ENCODE measurements at places on chromosomes 7 and 10.

DNA sequence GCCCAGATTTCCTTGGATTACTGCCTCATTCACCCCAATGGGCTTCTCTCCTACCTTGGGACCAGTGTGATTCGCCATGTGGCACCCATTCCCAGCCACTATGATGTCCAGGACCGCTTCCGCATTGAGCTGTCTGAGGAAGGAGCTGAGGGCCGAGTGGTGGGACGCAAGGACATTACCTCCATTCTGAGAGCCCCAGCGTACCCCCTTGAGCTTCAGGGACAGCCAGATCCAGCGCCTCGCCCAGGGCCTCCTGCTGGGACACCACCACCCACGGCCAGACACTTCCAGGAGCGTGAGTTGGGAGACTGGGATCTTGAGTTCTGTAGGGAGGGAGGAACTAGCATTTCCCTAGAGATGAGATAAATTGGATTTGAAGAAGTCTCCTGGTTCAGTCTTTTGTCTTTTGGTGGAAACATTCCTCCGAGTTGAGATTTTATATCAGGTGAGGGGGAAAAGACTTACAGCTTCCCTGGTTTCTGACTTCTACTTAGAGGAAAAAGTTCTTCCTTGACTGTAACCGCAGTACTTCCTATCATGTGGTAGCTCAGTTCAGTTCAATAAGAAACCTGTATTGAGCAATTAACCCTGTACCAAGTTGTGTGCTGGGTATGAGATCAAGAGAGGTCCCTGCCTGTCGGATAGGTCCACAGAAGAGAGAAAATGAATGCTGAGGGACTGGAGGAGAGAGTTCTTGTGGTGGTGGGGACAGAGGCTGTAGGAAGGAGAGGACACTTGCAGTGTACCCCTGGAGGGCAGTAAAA lies 1.3 kb downstream of the MOSPD3 start:
- DNase-seq, result no peak

- peak; percentile 17 for DNase-seq
Observed at GRCh38 chr10:34010891-34011290, 676.4 kb upstream of the NRP1 start.

GRCh38 chr10:79201706-79202105 lies 132.9 kb downstream of the ZMIZ1 start:
- DNase-seq, result no peak

DNA sequence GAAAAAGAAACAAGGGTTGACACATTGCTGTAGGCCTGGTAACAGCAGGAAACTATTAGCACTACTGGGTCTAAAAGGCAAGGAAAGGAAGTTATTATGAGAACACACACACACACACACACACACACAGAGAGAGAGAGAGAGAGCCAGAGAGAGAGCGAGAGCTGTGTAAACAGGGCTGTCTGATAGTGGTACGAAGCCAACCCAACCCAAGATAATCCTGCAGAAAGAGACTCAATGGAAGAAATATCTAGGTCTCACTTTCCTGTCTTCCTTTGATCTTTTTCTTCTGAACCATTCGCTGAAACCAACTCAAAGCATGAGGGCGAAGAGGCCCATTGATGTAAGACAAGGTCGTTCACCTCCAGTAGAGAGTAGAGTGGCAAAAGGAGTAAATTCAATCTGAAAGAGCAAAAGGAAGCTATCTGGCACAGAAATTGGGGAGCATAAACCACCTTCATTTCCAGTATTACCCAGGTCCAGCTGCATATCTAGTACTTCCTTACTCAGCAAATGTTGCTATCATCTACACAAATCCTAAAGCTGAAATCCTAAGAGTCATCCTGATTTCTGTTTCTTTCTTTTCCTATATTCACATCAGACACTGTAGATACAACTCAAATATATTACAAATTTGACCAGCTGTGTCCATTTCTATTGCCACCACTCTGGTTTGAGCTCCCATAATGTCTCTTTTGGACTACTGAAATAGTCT lies 110.2 kb downstream of the TMEM26 start:
- no peak for DNase-seq

GRCh38 chr7:124489082-124489819 lies 276.3 kb downstream of the GPR37 start:
- DNase-seq, result no peak

GRCh38 chr10:112952282-112953173 lies 2.5 kb downstream of the TCF7L2 start:
- peak; percentile 46 for DNase-seq

DNA sequence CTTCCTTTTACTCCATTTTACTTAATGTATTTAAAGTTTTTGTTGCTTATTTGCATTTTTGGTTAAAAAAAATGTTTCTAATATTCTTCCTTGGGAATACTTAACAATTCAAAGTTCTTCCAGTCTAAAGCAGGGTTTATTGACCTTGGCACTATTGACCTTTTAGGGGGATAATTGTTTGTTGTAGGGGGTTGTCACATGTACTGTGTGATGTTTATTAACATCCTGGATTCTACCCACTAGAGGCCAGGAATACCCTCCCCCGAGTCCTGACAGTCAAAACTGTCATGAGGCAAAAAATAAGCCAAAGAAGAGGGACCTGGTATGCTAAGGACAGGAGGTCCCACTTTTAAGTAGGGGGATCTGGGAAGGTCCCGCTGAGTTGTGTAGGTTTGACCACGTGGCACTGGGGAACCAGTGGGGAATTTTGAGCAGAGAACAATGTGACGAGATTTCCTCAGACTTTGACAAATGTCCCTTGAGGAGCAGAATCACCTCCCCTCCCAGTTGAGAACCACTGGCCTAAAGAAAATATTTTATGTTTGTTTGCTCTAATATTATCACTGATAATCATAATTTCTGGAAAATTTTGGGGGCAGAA lies 178.3 kb upstream of the PRR15 start:
- DNase-seq, result no peak

DNA sequence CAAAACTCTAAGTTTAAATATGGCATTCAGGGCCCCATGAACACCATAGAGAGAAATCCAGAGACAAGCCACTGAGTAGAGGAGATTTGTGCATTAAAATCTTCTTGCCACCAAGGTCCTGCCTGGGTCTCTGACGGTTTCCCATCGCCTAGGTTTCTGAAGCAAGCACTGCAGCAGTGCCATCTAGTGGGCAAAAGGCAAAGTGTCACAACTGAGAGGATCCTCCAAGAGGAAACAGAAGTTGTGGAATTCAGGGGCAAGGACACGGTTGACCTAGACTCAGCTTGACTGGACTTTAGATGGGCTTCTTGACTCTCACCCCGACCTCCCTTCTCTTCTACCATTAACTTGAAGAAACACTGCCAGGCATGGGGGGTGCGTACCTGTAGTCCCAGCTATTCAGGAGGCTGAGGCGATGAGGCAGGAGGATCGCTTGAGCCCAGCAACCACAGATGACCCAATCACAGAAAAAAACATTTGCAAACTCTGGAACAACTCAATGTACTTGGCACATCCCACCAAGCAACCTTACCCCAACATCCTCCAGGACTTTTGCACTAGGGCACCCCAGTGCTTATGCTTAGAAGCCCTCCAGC lies 604.1 kb downstream of the GALNT17 start:
- peak; percentile 17 for DNase-seq

DNA sequence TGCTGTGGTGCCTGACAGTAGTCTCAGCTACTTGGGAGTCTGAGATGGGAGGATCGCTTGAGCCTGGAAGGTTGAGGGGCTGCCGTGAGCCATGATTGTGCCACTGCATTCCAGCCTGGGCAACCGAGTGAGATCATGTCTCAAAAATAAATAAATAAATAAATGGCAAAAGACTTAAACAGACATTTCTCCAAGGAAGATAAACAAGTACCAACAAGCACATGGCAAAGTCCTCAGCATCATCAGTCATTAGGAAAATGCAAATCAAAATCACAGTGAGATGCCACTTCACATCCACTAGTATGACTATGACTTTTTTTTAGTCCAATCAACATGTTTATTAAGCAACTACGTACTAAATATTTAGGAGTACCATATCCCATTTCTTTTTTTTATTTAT lies 21.3 kb upstream of the KPNA7 start:
- no peak for DNase-seq

- DNase-seq, result no peak
Observed at GRCh38 chr7:45118889-45119331, 7.4 kb upstream of the TBRG4 start.

DNA sequence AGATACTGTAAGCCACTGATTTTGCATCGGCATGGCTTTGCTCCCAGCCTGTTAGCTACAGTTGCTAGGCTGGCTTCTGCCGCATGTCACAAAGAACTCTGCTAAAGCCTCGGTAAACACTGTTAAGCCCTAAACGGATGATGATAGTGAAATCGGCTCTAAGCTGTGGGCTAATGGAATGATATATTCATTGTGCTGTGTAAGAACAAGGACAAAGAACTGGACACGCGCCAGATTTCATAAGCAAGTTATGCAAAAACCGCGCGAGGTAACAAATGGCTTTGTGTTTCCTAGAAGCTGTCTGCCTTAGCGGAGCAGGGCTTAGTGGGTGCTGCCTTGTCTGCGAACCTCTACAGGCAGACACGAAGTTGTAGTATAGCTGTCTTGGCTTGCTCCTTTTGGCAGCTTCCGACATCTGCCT lies 331.3 kb upstream of the COBL start:
- no peak for DNase-seq

DNA sequence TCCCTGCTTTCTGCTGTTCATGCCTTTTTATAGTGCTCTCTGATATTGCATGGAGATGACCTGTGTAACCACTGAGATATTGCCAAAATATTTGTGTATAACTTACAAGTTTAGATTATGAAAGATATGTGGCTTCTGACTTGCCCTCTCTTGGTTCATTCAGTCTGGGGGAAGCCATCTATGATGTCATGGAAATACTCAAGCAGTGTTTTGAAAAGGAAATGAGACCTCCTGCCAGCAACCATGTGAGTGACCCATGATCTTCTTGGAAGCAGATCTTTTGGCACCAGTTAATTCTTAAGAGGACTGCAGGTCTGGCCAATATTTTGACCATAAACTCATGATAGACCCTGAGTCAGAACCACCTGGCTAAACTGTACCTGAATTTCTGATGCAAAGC lies 183.0 kb downstream of the THSD7A start:
- DNase-seq, result peak; percentile 53

DNA sequence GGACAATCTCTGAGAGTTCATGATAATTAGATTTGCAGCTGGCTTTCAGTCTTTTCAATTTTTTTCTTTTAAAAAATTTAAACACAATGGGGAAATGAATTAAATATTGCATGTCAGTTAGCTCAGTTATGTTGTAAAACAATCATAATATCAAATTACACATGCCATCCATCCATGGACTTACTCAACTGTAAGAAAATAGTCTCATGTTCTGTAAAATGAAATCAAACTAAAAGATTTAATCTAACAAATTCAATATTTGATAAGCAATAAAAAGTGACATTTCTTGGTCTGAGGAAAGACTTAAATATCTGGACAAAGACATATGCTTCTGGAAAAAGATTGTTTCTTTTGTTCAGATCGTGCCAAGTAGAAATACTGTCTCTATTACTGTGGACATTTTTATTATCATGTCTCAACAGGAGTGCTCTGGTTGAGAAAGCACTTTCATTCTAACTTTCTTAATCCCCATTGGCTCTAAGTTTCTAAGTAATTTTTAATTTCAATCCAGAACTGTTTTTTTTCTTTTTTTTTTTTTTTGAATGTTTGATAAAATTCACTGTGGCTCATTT lies 179.2 kb upstream of the FAM3C start:
- DNase-seq, result no peak

- peak; percentile 96 for DNase-seq
Observed at GRCh38 chr10:90418869-90419652, 438.8 kb downstream of the HTR7 start.

DNA sequence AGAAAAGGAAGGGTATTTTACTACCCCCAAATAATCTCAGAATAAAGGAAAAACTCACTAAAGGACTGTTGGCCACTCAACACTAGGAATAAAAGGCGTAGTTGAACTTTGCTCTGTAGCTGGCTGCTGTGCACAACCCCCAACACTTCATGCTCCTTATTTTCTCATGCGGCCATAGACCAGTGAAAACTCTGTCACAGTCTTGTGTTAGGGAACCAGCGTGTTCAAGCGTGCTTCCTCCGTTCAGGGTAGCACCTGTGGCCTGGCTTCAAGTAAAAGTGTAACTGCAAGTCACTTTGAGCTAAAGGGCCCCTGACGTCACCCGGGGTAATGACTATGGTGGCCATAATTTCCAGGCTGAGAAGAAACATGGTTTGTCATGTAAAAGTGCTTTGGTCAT lies 27.0 kb downstream of the BLNK start:
- no peak for DNase-seq

- DNase-seq, result peak; percentile 7
Observed at GRCh38 chr7:79741684-79742083, 288.2 kb upstream of the MAGI2 start.

DNA sequence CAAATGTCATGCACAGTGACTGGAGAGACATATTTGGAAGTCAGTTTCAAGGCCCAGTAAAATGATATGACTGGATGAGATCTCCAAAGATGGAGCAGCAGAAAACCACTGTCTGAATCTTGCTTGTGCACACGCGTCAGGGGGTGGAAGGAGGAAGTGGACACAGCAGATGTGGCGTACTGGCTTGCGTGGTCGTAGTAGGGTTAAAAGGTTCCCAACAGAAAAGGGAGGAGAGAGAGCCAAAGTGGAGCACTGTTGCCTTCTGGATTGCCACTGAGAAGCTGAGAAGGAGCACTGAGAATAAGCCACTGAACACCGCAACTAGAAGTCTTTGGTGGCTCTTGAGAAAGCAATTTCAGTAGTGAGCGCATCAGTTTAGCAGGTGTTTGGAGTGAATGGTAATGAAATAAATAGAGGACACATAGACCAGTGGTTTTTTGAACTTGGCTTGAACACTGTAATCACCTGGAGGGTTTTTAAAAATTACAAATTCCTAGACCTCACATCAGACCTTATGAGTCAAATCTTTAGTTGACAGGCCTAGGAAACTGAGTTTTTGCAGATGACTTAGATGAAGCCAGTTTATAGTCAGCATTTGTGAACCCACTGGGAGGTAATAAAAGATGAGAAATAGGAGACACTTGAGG lies 227.3 kb downstream of the PTEN start:
- DNase-seq, result no peak

GRCh38 chr7:139768249-139768824 lies 9.5 kb downstream of the HIPK2 start:
- DNase-seq, result no peak

GRCh38 chr7:152759949-152760853 lies 649 bp downstream of the ACTR3B start:
- DNase-seq, result peak; percentile 36

GRCh38 chr7:32958046-32959025 lies 1.1 kb downstream of the FKBP9 start:
- DNase-seq, result peak; percentile 52

GRCh38 chr7:14218338-14218737 lies 228.9 kb upstream of the ETV1 start:
- no peak for DNase-seq
